ENCODE measurements at places on chromosomes 16 and 17.

DNA sequence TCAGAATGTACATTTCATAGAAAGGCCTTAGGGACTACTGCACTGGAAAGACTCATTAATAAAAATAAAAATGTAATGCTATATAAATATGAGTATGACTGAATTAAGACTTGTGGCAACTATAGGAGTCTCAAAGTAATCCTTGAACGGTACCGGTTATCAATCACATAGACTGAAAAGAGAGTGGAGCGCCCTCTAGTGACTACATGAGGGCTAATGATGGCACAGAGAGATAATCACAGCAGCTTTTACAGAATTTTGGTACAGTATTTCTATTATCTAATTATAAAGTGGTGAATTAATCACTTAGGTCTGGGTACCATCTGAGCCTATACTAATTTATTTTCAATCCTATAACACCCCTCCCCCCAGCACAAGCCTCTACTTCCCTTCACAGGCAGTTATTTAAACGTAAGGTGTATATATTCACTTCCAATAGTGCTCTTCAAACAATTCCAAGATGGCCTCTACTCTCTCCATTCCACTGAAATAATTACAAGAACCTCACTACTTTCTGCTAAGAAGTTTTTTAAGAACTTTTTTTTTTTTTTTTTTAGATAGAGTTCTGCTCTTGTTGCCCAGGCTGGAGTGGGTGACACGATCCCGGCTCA is 40.7 kb upstream of the ANKFY1 start:
- DNase-seq = peak; percentile 76

GRCh38 chr17:40538936-40539705 is 26.2 kb downstream of the CCR7 start:
- peak; percentile 18 for DNase-seq

GRCh38 chr16:81445966-81446906 is 1.6 kb downstream of the CMIP start:
- DNase-seq = peak; percentile 59

GRCh38 chr16:86886651-86887050 is 308.3 kb downstream of the FOXL1 start:
- no peak for DNase-seq

GRCh38 chr16:709566-710499 is 4.2 kb upstream of the FBXL16 start:
- DNase-seq = no peak

DNA sequence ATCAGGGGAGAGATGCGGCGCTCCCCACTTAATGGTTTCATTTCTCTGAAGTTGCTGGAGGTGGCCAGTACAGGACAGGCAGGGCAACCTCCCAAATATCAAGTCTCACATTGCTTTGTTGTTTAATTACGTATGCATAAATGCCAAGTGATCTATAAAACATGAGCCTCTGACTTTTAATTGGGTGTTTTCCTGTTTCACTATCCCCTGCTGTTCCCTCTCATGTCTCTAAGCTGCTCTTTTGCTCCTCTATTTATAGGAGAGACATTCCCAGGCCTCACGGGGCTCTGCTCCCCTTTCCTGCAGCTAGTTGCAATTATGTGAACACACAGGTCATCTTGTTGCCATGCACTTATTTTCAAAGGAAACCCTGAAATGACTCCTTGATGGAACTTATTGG is 1173.5 kb upstream of the GOT2 start:
- no peak for DNase-seq

- no peak for DNase-seq
These were observed 42.3 kb upstream of the PIK3R6 start for GRCh38 chr17:8909586-8910270.

DNA sequence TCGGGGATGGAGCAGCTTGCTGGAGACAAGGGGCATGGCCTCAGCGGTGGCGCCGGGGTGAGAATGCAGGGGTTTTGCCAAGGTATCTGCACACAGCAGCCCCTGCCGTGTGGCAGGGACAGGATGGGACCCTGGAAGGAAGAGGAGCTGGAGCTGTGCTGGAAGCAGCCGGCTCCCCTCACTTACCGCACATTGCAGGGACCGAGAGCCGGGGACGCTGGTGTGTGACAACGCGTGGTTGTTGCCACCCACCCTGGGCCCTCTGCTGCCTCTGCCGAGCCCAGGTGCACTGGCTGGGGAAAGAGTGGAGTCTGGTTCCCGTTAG is 3.0 kb downstream of the NUBP2 start:
- no peak for DNase-seq

- DNase-seq = no peak
These were observed 10.2 kb upstream of the SIAH1 start for GRCh38 chr16:48395375-48395774.

DNA sequence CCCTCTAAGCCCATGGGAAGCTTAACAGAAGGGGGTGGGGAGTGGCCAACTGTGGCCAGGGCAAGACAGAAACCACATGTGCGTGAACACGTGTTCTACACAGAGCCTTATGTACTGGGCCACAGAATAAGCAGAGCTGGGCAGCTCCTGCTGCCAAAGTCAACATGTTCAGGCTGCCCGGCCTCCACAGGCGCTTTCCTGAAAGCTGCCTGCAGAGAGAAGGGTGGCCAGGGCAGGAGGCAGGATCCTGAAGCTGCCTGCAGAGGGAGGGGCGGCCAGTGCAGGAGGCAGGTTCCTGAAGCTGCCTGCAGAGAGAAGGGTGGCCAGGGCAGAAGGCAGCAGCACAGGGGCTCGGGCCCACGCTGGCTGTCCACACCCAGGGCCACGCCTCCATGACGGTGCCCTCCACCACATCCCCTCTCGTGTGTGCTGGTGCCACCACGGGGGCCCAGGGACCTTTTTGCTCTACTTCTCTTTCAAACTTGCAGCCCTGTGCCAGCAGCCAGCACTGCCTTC is 79.5 kb downstream of the ANKRD11 start:
- DNase-seq = no peak

All from activated naive CD4-positive, alpha-beta T cell treated with anti-CD3 and anti-CD28 coated beads for 36 hours (primary cell).